ENCODE measurements at places on chromosomes 12 and 14.

DNA sequence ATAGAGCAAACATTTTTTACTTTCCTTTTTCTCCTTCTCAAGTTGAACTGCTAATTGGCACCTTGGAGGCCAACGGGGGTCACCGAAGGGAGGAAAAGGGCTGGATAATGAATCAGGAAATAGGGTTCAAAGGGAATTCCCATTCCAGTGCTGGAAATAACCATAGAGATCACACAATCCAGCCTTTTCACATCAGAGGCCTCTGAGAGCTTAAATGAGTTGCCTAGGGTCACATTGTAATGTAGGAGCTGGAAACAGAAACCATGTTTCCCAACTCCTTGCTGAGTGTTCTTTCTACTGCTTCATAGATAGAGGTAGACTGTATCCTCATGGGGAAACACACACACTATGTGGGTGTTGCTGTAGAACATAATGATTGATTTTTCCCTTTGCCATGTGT lies 60.6 kb upstream of the DDHD1 start:
- DNase-seq = no peak

DNA sequence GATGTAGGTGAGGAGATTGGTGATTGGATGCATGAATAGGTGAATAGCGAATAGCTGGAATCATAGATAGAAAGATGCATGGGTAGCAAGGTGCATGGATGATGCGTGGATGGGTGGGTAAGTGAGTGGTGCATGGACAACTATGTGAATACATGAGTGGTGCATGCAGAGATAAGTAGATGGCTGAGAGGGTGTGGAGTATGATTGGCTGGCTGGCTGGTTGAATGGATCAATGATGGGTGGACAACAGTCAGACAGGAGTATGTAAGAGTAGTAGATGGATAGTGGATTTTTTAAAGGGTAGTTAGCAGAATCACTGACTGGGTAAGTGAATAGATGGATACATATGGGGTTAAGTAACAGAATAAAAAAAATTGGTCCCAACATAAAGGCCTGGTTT lies 33.9 kb downstream of the SERPINA3 start:
- DNase-seq = no peak

GRCh38 chr14:80172375-80173051 lies 38.8 kb downstream of the DIO2 start:
- DNase-seq = no peak

- DNase-seq = no peak
Measured at GRCh38 chr12:31874961-31875608, 84.1 kb upstream of the RESF1 start.

DNA sequence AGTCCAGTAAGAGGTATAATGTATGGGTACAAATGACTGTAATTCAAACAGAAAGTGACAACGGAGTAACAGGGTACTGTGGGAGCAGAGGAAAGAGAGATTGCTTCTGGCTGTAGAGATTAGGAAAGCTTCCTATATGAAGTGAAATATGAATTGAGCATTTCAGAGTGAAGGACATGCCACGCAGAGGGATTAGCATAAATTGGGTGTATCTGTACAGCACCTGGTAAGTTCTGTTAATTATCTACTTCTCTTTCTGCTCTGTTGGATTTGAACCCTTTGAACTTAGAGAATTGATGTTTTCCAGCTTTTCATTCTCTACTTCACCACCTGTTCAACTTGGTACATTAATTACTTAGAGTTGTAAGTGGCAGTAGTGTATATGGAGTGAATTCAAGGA lies 8.8 kb downstream of the STK38L start:
- no peak for DNase-seq

DNA sequence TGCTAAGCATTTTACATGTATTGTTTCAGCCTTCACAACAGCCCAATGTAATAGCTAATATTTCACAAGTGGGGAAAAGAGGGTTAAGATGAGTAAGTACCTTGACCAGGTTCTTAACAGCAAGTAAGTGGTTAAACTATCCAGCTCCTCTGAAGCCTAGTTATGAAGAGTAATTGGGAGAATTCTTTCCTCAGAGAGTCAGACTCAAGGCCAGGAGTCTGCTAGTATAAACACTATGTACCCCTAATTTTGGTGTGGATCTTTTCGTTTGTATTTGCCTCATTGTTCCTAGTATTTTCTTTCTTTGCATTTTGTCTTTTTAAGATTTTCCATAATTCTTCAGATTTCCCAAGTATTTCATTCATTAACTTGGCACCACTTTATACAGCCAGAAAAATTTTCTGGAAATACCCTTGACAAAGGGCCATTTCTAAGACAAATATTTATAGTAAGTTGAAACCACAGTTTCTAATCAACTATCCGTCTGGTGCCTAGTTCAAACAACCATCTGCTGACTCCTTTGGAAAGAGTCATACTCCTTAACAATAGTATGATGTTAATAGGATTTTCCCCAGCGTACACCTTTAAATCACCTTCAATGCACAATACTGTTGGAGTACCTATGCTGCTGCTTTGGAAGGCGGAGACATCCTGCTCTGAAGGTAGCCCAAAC lies 81.2 kb downstream of the SCAF11 start:
- no peak for DNase-seq

GRCh38 chr12:118850244-118850825 lies 131.0 kb upstream of the SRRM4 start:
- no peak for DNase-seq
